ENCODE measurements at places on chromosomes 11 and 22.

DNA sequence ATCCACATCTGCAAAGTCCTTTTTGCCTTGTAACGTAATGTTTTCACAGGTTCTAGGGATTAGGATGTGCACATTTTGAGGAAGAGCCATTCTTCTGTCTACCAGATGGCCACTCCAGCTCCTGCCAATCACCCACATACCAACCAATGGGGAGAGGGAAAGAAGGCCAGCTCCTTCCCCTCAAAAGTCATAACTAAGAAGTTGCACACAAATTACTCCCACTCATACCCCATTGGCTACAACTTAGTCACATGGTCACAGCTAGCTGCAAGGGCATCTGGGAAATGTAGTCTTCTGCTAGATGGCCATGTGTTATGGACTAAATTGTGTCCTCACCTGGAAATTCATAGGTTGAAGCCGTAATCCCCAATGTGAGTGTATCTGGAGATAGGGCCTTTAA is 15.4 kb upstream of the MYOD1 start:
- no peaks in the 10 kb centered on the region for H3K27me3 ChIP-seq
- no peaks in the 10 kb centered on the region for H3K36me3 ChIP-seq
- no peak overlapping the region for H3K27ac ChIP-seq
- no peak overlapping the region for H3K4me3 ChIP-seq
- peak; percentile 22 for DNase-seq

DNA sequence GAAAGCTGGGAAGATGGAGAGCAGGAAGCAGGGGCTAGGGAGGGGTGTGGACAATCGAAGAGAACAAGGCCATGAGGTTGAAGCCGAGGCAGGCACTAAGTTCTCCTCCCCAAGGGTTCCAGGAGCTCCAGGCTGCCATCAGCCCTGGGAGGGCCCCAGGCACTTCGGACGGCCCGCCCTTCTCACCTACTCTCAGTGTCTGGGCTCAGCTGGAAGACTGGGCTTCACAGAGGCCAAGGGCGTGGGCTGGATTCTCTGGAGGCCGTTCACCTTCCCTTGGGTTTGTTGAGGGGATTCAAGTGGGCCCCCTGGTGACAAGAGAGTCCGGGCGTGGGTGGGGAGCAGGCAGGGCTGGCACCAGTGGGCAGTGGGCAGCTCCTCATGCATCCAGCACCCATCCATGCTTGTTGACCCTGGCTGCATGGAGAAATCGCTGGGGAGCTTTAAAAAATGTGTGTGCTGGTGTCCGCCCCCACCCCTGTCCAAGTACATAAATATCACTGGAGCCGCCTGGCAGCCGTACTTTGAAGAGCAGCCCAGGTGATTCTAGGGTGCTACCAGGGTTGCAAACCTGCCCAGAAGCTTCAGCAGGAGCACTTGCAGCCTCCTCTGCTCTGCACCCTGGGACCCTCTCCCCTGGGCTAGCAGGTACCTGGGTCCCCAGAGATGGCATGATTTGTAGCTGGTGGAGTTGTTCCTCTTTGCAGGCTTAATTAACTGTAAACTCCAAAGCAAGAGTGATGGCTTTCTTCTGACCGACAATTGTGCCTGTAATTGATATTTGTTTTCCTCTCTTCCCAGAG is 74.3 kb downstream of the RTL6 start:
- H3K4me1 ChIP-seq = no peaks in the 10 kb centered on the region
- no peak overlapping the region for H3K27ac ChIP-seq
- no peak overlapping the region for H3K4me3 ChIP-seq
- H3K36me3 ChIP-seq = no peaks in the 10 kb centered on the region
- no peak for DNase-seq

DNA sequence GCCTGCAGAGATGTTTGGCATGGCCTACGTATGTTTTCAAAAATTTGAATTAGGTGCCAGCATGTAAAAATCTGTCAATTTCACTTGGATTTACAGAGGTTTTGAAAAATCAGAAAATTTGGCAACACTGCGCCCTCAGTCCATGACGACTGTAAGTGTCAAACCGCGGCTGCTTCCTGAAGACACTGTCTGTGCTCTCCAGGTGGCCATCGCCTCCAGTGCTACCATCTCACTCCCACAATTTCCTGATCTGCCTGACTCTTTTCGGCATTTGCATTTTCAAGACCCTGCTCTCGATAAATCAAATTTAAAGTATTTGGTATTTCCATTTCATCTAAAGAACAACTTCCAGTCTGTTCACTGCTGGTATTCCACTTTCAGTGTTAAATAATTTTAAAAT is 34.6 kb downstream of the VSIG10L2 start:
- no peaks in the 10 kb centered on the region for H3K36me3 ChIP-seq
- no peaks in the 10 kb centered on the region for H3K4me1 ChIP-seq
- H3K27me3 ChIP-seq = no peaks in the 10 kb centered on the region
- H3K27ac ChIP-seq = no peak overlapping the region
- DNase-seq = no peak

DNA sequence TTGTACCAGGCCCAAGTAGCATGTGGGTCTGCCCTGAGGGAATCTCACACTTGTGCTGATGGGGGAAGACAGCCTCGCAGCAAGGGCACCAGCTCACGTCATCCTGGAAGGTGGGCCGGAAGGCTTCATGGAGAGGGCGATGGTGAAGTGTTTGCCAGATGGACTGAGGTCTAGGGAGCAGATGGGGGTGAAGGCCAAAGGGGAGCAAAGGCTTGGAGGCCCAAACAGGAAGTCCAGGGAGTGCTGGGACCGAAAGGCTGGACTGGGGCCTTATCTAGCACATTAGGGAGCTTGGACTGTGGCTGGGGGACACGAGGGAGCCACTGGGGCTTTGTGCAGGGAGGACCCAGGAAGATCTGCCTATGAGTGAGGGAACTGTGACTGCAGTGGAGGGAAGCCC is 1.2 kb upstream of the TNFRSF13C start:
- DNase-seq = no peak
- no peaks in the 10 kb centered on the region for H3K36me3 ChIP-seq
- H3K27me3 ChIP-seq = no peaks in the 10 kb centered on the region

- H3K27ac ChIP-seq = no peak overlapping the region
- no peak overlapping the region for H3K4me3 ChIP-seq
- H3K36me3 ChIP-seq = no peaks in the 10 kb centered on the region
- DNase-seq = no peak
These were observed 4.2 kb downstream of the C11orf91 start for GRCh38 chr11:33696411-33696810.

GRCh38 chr22:40347300-40347699 is 1.0 kb downstream of the ADSL start:
- H3K27ac ChIP-seq = peak overlapping the region; percentile 85
- H3K36me3 ChIP-seq = peaks cover 31% of the 10 kb centered on the region
- no peaks in the 10 kb centered on the region for H3K27me3 ChIP-seq

DNA sequence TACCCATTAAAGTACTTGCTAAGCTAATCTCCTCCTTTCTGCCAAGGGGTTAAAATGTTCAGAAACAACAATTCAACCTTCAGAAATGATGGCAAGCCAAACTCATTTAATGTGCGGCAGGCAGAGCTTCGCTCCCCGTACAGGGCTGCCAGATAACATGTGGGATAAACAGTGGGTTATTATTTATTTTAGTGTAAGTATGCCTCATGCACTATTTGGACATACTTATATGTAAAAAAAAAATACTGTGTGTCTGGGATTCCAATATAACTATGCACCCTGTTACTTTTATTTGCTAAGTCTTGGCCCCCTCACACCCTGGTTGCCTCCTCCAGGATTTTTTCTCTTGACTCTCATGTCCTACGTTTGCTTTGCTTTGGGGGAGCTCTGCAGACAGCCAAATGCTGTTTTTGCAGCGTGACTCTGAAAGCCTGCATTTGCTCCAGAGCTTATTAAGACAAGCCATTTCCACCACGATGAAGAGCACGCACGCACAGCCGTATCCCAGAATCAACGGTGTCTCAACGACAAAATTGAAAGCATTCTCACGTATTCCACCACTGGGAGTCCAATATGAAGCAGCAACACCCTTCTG is 86.5 kb upstream of the SHANK2 start:
- no peak overlapping the region for H3K27ac ChIP-seq
- no peaks in the 10 kb centered on the region for H3K27me3 ChIP-seq
- H3K4me1 ChIP-seq = no peaks in the 10 kb centered on the region
- no peaks in the 10 kb centered on the region for H3K36me3 ChIP-seq
